Osteoblast (primary cell): ENCODE measurements at places on chromosomes 5 and 9. TPM values are rescaled to one million over a fixed set of nuclear protein-coding genes. Genes with fewer than 3 reads are reported as not detected.

The TRMO gene
- total RNA-seq, result 23.9 and 26.5 TPM in 2 replicates

The TCF7 gene
- 2.9 and 3.3 TPM in 2 replicates for total RNA-seq

The LRRC14B gene
- total RNA-seq, result under 0.01 TPM in 1 of 2 replicates, not detected in the other

The NEUROG1 gene
- not detected in 2 replicates for total RNA-seq

The OSTF1 gene
- 30.0 and 35.1 TPM in 2 replicates for total RNA-seq

The GRM6 gene
- total RNA-seq, result not detected in 2 replicates

The MARCOL gene
- not detected in 2 replicates for total RNA-seq

The IFNA2 gene
- not detected in 2 replicates for total RNA-seq

The KLF4 gene
- total RNA-seq, result 33.9 and 34.7 TPM in 2 replicates

The NEURL1B gene
- total RNA-seq, result 0.29 and 0.36 TPM in 2 replicates

The PKD2L2 gene
- total RNA-seq, result under 0.01 TPM in 1 of 2 replicates, not detected in the other

The CTSV gene
- 0.29 and 0.36 TPM in 2 replicates for total RNA-seq

The SPINK1 gene
- total RNA-seq, result not detected in 2 replicates

The IL4 gene
- not detected in 2 replicates for total RNA-seq

The VCAN gene
- 543 and 658 TPM in 2 replicates for total RNA-seq

DNA sequence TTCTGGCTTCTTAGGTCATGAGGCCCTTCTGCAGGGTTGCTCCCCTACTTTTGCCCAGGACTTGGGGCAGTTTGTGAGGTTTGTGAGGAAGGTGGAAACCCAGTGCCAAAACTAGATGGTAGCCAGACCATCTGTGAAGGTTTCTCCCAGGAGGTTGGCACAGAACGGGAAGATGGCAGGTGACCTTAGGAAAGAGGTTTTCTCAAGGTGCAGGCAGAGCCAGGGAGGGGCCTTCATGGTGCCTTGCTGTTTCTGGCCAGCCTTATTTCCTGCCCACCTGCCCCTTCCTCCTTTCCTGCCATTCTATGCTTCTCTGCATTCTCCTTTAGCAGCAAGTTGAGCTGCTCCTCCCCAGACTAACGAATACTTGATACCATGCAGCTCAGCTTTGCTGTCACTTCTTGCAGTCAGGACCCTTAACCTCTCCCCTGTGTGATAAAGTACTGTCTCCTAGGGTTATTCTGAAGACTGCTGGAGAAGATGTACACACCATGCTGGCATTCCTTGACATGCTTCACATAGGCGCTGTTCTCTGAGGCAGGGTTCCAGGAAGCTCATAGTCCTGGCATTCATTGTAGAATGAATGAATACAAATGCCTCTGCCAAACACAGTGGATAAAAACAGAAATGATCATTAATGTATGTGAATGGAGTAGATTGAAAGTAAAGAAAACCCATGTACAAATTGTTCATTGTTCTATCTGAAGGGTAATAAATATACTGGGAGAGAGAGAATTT lies 154.3 kb downstream of the KDM4C start:
- no peak for DNase-seq

GRCh38 chr9:92986176-92987119 lies 39.1 kb downstream of the FGD3 start:
- no peak for DNase-seq

GRCh38 chr9:130236436-130236985 lies 29.0 kb upstream of the HMCN2 start:
- DNase-seq, result no peak

GRCh38 chr5:159465604-159466003 lies 135.3 kb upstream of the IL12B start:
- no peak for DNase-seq

GRCh38 chr5:92519811-92520632 lies 1061.0 kb downstream of the NR2F1-AS1 start:
- no peak for DNase-seq

- DNase-seq, result no peak
Observed at GRCh38 chr5:1498623-1499416, 24.9 kb downstream of the LPCAT1 start.

- no peak for DNase-seq
Observed at GRCh38 chr9:17832812-17833211, 253.9 kb downstream of the SH3GL2 start.

DNA sequence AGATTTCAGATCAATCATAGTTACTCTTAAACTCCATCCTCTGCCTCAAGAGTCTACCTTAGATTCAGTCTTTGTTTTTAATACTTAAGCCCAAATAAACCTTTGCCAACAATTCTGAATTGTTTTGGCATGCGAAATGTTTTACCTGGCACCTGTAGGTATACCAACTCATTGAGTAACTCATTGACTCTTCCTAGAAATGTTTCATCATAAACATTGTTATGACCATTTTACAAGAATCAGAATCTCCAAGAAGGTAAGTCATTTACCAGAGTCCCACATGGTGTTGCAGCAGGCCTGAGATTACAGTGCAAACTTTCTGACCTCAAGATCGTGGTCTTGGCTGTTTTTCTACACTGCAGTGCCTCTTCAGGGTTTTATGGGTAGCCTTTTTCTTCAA lies 750.4 kb downstream of the BRINP1 start:
- DNase-seq, result no peak

DNA sequence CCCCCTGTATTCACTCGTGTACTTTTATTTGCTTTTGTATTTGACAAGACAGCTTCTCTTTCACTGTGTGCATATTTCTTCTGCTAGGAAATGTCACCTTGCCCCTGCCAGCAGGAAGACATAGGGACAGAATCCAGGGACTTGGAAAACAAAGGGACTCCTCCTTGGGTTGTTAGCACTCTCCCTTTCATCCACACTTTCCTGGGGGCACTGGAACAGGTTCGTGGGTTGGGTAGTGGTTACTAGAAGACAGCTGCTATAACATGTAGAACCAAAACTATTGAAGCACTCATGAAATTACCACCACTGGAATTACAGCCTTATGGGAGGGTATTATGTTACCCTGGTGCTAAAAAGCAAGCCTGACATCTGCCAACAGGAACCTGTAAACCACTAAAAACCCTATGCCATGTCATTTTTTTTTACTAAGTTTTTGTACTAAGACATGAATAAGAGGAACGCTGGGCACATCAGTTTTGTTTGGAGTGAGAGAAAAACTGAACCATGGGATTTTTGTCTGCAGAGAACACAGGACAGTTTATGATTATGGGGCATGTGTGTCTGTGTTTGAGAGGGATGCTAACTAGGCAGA lies 4.7 kb upstream of the CCL28 start:
- no peak for DNase-seq

GRCh38 chr5:129991780-129992179 lies 87.5 kb downstream of the CHSY3 start:
- no peak for DNase-seq

GRCh38 chr5:124079062-124079461 lies 567.1 kb downstream of the CSNK1G3 start:
- DNase-seq, result no peak

DNA sequence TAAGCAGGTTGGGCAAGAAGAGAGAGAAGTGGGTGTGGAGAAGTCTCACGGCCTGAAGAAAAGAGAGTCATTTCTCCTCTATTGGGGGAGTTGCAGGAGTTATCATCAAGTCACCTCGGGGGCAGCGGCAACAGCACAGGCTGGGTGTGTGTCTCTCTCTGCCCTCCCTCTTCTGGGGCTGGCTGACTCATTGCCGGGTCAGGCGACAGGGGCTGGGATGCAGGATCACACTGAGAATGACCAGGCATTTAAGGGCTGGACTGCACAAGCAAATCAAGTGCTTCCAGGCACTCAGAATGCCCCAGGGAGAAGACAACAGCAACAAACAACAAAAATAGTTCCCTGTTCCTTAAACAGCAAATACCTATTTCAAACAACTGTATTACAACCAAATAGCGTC lies 6.3 kb upstream of the EQTN start:
- DNase-seq, result no peak

GRCh38 chr9:76624391-76625048 lies 139.7 kb upstream of the PCA3 start:
- no peak for DNase-seq

GRCh38 chr9:121815546-121816448 lies 164.4 kb downstream of the DAB2IP start:
- DNase-seq, result peak; percentile 75

- DNase-seq, result no peak
Observed at GRCh38 chr9:91178281-91179236, 183.2 kb downstream of the AUH start.

GRCh38 chr5:107361945-107362344 lies 308.8 kb downstream of the EFNA5 start:
- no peak for DNase-seq

GRCh38 chr9:114097613-114098020 lies 1.5 kb downstream of the KIF12 start:
- peak; percentile 72 for DNase-seq

DNA sequence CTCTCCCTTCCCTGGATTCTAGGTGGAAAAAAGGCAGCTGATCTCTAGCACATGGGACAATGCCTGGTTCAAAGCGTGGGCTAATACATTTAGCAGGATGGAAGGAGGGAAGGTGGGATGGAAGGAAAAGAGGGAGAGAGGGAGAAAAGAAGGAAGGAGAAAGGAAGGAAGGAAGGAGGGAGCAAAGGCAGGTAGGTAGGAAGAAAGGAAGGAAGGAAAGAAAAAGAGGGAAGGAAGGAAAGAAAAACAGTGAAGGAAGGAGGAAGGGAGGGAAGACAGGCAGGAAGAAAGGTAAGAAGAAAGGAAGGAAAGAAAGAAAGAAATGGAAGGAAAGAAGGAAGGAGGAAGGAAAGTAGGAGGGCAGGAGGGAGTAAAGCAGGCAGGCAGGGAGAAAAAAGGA lies 12.2 kb upstream of the PALM2AKAP2 start:
- no peak for DNase-seq

DNA sequence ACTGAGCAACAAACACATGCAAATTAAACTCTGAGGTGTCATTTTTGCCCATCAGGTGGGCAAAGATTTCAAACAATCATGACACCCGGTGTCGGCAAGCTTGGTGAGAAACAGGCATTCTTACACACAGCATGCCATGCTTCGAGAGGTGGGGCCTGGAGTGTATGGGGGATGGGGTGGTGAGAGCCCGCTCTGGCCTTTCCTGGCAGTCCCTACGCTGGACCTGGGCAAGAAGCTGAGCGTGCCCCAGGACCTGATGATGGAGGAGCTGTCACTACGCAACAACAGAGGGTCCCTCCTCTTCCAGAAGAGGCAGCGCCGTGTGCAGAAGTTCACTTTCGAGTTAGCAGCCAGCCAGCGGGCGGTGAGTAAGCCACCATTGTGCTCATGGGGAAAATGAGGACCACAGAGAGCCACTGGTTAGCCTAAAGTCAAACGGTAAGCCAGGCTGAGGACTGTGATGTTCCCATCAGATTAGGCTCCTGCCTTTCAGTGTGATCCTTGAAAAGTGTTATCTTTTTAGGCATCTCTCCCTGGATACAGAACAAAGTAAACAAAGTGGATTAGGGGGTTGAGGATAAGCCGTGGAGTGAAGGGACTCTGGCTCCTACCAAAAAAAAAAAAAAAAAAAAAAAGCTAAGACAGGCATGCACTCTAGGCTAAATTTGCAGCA lies 9.4 kb downstream of the MYOZ3 start:
- peak; percentile 74 for DNase-seq

DNA sequence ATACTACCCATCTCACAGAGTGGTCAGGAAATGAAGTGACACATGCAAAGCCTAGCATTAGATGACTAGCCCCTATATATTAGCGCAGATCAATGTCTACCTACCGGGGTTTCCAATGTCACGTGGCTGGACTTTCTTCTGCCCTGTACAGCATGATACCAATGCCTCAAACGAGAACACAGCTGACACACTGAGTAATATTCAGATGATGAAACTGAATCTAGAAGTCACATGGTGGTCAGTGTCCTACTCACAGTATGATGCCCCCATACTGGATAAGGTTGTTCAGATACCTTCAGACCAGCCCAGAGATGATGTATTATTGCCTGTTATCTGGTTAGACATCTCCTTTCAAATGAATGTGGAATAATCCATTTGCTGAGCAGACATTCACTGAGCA lies 71.1 kb upstream of the FRRS1L start:
- DNase-seq, result no peak
